D721Med (cell line): ENCODE measurements at places on chromosomes 4 and X.

DNA sequence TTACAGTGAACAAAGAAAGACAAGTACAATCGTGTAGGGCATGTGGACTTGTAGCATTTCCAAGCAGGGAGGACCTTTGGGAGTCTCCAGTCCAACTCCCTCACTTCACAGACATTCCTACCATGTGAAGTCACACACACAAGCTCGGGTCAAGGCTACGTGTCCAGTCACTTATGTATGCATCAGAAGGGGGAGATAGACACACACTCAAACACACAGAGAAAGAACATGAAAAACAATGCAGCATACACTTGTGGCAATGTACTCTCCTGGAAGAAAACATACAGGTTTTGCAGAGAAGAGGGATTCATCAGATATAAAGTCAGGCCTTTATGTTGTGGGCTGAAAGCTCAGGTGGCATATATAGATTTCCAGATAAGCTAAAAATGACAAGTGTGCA lies 136.1 kb upstream of the MID1 start:
- no peak for DNase-seq

DNA sequence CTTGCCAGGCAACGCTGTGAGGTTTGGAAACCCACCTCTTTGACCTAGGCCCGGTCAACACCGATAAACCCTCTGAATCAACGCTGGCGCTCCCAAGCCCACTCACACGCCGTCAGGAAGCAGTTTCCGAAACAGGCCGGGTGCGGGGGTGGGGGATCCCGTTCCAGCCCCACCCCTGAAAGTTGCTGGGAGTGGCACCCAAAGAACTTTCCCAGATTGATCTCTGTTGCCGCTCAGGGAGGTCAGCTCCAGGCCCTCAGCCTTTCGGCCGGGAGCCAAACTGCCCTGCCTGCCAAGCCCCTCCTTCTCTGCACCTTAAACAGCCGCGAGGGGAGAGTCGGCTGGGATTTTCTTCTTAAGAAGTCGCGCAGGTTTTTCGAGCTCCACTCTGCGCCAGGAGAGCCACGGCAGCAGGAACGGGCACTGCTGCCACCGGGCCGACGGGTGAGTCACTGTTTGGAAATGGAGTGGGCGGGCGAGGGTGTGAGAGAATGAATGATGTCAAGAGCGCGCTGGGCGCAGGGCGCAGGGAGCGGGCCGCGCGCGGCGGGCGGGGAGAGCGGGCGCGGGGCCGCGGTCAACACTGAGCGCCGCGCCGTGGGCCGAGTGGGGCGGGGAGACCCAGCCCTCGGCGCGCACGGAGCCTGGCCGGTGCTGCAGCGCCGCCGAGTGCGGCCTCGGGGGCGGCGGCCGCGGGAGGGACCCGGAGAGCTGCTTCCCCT lies at the start of gene SGMS2:
TSS of gene SGMS2 (plus strand) at position 583 of the 722 bp plus-strand sequence. CDS start 70,622 bp downstream, outside the sequence.
- DNase-seq: no peak

DNA sequence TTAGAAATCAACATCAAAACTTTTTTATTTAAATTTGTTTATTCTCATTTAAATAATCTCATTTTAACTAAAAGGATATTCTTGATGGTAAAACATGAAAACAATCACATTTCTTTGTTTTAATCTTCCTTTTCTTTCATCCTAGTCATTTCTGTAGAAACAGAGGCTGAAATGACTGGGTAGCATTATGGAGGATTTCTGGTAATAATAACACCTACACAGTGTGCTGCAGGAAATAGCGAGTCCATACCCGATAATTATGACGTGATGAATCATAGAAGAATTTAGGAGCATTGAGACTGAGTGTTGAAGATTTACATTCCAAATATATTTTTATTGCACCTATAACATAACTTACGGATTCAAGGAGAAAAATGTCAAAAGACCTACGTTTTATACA lies 31.4 kb upstream of the BBS12 start:
- no peak for DNase-seq

GRCh38 chr4:26858035-26858918 lies 2.4 kb upstream of the STIM2 start:
- DNase-seq: no peak

DNA sequence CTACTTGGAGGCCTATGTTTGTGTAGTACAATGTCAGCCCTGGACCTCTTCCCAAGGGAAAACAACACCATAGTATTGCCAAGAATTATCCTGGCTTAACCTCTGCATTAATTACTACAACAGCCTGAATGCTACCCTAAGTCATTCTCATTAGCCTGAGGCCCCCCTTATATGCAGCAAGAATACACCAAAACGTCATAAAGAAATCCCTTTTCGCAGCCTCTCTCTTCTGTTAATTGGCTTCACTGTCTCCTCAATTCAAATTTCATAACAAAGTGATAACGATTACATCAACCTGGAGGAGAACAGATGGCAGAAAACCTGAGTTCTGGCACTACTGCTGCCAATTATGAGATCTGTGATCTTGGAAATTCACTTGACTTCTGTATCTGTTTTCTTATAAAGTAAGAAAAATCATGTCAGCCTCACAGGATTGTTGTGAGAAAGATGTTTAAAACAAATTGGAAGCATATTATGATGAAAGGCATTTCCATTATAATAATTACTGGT lies 1663.1 kb downstream of the STIM2 start:
- no peak for DNase-seq

GRCh38 chr4:83850435-83850834 lies 314.5 kb downstream of the GPAT3 start:
- DNase-seq: no peak

- DNase-seq: no peak
Observed at GRCh38 chr4:38957893-38958292, 74.3 kb downstream of the TMEM156 start.
